ENCODE measurements at places on chromosomes 16 and 17.

DNA sequence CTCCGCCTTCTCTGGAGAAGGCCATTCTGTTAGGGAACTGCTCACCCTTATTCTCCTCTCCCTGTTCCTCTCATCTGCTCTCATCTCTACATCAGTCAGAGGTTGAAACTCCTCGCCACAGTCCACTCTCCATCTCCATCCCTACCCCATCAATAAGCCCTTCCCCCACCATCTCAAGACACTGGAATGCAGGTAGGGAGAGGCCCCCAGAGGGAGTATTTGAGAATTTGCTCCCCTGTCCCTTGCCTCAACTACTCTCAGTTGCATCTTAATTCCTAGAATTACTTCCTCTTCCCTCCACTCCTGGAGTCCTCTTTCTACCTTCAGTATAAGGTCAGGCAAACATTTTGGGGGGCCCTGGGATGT, 2.0 kb upstream of the AATF start:
- DNase-seq, result no peak

GRCh38 chr16:68086336-68086841, 1.2 kb downstream of the NFATC3 start:
- DNase-seq, result no peak

GRCh38 chr17:510226-510917, 157.8 kb upstream of the RPH3AL start:
- no peak for DNase-seq

DNA sequence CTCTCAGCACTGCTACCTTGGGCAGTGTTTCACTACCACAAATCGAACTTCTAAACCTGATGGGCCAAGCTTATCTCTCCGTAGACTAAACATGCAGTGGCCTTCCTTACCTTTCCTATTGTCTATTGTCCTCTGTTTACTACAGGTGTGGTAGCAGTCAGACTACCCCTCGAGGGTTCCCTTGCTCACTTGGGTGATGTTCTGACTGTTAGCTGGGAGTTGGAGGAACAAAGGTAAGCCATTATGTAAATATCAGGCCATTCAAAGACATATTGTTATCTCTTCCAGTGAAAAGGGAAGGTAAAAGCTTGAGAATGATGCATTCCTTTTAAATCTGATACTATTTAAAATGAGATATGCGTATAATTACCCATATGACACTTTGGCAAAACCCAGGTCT, 828.3 kb upstream of the EEF2KMT start:
- no peak for DNase-seq

DNA sequence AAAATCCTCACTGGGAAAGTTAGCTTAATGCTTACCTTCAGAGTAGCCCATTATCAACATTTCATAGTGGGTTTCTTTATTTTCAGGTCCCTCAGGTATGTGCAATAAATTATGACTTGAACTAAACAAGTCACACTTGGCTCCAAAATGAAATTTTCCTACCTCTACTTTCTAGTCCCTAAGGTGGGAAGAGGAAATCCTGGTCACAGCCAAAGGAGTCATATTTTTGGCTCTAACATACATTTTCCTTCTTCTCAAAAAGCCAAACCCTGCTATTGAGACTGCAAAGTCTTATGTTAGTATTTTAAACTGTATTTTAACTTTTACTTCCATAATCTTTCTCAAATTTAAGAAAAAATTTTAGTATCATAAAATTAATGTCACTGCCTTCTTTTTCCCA, 128.9 kb downstream of the BRIP1 start:
- no peak for DNase-seq

DNA sequence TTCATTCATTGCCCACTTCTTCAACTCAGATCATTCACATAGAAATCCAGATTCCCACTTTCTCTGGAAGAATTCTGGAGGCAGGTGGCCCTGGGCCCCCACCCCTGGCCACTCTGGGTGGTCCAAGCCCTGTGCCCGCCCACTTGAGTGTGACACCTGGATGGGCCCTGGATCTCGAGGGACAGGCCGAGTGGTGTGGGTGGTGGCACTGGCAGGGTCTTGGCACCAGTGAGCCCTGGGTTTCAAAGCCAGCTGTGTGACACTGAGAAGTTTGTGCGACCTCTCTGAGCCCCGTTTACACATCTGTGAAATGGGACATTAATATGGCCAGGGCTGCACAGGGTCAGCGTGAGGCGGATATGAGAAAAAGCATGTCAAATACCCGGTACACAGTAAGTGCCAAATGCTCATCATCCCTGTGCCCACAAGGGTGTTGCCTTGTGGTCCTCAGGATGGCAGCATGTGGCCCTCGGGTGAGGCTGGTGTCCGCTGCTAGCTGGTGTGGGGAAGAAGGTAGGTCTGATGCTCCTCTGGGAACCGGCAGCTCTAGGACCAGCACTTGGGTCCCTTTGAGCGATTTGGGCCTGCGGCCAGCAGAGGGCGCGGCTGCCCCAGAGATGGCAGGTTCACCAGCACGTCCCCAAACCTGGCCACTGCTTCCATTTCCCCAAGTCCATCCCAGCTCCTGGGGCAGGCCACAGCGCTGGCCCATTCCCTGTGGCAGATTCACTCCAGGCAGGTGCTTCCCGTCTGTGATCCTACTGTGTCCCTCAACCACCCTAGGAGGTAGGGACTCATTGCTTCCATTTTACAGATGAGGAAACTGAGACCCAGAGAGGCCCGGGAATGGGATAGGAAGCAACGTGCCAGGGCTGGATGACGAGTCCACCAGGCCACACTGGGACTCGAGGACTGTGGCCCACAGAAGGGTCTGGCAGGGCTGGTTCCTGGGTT, 3.6 kb downstream of the OSGIN1 start:
- DNase-seq, result peak; percentile 92

DNA sequence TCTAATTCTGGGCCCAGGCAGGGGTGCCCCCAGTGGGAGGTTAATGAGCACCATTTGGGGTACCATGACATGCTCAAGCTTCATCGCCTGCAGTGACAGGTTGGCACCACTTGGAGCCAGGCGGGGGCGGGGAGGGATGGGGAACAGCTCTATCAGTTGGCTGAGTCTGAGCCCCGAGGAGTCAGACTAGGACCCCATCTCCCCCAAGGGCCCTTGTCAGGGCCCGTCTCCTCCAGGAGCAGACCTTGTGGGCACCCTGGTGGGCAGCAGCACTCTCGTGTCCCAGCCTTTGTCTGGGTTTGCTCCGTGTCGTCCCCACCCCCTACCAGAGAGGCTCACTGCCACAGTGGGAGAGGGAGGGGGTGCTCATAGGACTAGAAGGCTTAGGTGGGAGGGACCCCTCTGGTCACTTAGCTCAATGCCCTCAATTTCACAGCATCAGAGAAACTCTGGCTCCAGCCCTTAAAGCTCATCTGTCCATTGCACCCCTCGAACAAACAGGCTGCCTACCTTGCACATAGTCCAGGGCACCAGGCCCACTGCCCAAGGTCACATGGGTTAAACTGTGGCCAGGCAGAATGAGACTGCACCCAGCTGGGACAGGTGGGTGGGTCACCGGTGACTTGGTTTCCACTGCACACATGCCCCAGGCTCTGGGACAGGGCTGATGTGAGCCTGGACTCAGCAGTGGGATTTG, 4.1 kb downstream of the PPP1R9B start:
- no peak for DNase-seq

DNA sequence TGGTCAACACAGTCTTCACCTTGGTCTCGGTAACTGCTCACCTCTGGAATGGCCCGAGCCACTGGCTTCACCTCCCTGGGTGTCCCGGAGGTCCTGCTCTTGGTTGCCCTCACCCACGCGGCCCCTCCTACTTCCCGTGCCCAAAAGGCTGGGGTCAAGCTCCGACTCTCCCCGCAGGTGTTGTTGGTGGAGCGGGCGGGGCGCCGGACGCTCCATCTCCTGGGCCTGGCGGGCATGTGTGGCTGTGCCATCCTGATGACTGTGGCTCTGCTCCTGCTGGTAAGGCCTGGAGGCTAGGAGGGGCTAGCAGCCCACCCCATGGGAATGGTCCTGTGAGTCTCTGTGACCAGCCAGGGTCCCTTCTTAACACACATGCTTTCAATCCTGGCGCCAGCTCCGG, 3.4 kb downstream of the SLC2A4 start:
- DNase-seq, result no peak

DNA sequence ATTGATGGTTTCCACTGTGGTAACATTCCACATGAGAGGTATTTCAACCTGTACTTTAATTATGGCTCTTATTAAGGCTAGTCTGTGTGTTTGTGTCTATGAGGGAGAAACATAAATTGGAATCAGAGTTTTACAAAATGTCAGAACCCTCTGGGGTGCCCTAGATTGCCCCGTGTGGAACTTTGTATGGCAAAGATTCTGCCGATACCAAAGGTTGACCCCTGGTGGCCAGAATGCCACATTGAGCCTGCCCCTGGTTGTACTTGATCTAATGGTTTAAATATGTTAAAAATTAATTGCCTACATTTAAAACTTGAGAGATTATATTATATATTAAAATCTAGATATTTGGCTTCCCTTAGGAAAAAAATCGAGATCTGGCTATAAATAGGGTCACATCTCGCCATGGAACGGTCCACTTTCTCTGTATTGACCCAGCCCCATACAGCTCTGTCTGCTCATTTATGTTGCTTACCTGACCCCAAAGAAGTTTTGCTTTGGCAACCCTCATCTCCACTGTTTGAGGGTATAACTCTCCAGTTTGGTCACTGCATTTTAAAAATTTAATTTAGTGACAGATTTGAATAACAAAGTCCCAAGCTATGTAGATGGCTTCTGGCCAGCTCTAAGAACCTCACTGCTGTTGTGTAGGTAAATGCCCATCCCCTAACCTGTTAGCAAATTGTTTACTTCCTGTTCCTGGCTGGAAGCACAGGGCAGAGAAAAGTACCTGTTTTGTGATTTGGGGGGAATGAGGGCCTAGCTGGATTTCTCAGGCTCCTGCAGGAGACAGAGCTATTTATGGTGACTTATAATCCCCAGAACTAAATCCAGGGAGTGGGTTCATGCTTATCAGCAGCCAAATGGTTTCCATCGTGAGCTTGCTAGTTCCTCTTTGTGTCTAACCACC, 95.0 kb downstream of the PLCG2 start:
- no peak for DNase-seq

- DNase-seq, result no peak
Observed at GRCh38 chr16:11613381-11614303, 26.9 kb upstream of the LITAF start.

DNA sequence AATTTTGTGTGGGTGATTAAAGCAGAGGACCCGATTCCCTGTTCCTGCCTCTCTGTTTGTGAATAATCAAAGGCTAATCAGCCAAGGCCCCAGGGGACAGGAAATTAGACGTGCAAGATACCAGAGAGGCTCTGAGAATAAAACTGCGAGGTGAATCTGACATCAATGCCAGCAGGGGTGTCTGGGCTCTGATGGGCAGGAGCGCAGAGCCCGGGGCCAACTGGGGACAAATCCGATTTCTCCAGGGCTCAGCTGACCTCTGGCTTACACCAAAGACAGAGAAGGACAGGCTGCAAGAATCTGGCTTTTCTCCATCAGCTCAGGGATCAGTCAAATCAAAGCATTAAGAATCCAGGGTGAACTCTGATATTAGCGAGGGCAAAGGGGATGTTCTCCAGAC, 174.3 kb downstream of the XYLT1 start:
- DNase-seq, result no peak

DNA sequence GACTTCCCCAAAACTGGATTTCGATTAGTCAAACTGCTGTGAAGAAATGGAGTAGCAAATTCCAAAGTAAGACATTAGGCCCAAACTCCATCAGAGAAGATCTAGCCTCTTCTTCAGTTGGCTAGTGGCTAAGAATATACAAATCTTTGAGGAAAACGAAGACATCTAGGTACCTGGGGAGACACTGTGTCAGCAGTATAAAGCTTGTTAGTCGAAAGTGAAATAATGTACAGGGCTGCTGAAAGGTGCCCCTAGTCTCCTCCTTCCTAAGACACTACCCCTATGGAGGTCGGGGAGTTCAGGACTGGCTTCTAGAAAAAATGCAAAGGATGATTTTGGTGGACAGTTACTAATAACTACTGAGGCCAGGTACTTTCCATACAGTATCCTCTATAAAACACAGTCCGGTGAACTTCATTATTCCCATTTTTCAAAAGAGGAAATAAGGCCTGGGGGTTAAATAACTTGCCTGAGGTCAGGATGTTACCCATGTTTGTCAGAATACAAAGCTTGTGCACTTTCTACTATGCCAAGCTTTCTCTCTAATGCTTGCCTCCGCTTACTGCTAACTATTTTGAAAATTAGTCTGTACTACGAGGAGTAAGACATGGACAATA, 15.0 kb downstream of the DNAJC7 start:
- no peak for DNase-seq

DNA sequence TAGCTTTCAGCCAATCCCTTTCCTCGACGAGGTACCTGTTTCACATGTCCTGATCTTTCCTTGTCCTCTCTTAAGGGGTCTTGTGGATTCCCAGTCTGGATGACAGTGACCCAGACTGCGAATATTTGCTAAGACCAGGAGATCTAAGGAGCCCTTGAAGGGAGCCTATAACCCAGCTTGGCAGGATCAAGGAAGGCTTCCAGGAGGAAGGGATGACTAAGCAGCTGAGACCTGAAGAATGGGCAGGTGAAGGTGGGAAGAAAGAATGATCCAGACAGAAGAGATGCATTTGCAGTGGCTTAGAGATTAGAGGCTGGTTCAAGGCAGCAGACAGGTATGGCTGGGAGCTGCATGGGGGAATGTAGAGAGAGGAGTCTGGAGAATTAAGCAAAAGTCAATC, 1.9 kb upstream of the PDK2 start:
- DNase-seq, result no peak

DNA sequence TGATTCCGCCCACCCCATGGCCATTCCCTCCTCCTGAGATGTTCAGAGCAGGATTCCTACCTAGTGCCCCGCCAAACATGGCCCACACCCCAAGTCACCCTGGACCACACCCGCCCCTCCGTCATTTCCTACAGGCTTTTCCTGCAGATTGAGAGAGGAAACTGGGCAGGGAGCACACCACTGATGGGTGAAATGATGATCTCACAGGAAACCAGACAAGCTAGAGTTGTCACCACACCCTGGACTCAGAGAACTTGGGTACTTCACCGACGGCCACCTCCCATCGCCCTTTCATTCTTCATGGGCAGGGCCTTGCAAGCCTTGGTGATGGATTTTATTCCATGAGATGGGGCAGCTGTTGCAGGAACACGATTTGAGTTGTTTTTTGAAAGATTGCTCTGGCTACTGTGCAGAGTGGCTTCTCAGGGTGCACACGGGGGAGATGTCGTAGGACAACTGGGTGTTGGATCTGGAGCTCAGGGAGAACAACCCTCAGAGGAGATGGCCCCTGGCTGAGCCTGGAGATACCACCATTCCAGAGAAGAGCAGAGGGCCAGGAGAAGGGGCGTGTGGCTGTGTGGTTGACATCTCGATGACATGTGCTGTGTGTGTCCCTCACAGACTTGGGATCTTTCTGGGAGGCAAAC, 7.4 kb upstream of the B9D1 start:
- DNase-seq, result no peak

GRCh38 chr17:27573971-27574525, 56.9 kb upstream of the LGALS9 start:
- no peak for DNase-seq

DNA sequence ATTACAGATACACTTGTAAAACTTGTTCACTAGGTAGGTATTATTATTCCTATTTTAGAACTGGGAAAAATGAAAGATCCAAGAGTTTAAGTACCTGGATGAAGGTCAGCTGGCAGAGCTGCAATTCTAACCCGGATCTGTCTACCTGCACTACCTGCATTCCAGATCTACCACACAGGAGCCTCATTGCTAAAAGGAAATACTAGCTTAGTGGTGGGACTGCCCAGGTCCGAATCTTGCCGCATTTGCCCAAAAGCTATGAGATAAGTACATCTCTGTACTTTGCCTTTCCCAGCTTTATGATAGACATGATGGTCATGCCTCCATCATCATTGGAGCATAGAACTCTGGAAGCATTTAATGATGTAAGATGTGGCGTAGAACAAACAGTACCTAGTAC, 36.8 kb upstream of the TEKT3 start:
- no peak for DNase-seq

- no peak for DNase-seq
Observed at GRCh38 chr16:60295451-60295850, 1561.3 kb upstream of the GOT2 start.
